Kidney (tissue), 22 donors: ENCODE measurements at places on chromosomes 2 and 18.

- DNase-seq = no peak
Measured at GRCh38 chr2:188277786-188278185, 13.9 kb upstream of the GULP1 start.

DNA sequence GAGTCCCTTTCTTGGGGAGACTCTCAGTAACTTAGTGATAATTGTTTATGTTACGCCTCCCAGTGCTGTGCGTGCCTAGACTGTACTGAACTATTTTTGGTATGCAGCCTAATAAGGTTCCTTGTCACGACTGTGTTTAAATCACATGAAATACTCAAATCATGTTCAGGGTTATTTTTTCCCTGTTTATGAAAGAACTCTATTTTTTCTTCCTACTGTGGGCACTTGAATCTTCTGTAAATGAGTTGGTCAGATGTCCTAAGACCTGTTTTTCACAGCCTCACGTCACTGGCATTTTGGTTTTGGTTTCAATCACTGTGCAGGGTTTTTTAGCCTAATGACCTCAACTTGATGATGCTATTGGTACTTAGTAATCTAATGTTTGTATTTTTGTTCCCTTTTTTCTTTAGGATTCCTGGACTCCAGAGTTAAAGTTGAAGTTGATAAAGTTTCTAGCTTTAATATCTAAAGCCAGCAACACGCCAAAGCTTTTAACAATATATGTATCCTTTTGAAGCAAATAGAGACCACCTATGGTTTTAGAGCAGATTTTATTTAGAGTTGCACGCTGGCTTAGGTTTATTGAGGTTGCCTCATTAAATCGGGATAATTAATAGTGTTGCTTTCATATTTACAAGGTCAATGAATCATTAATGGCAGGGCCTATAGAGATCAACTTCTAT, 24.0 kb downstream of the ARMC9 start:
- DNase-seq = peak; percentile 66

GRCh38 chr2:16393500-16394071, 272.0 kb downstream of the CYRIA start:
- no peak for DNase-seq

DNA sequence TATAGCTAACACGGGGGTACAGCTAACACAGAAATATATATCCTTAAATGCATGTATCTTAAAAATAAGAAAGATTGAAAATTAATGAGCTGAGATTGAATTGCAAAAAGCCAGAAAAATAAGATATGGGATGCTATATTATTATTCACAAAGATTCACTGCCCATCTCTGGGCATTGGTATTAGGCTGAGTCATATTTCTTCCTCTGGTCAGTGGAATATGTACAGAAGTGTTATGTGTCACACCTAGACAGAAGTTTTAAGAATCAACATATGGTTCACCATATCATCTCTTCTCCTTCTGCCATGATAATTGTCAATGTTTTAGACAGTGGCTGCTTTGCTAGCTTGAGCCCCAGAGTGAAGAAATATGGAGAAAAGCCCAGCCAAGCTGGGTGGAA, 14.0 kb upstream of the MCFD2 start:
- DNase-seq = no peak

- DNase-seq = no peak
Measured at GRCh38 chr2:142052220-142052863, 78.5 kb downstream of the LRP1B start.

GRCh38 chr2:96506907-96507240, 1.7 kb upstream of the NEURL3 start:
- DNase-seq = no peak

DNA sequence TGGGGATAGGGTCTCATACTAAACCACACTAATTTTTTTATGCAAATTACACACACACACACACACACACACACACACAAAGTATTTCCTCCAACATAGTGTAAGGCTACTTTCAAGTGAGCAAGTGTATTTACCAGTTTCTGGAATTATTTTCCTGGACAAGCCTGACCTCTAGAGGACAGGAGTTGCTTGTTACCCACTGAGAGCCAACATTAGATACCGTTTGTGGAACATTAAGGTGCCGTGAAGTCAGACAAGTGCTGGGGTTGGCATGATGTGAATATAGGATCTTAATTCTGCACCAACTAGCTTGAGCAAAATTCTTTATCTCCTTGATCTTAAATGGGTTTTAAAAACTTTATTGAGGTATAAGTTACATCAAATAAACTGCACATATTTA, 39.3 kb upstream of the SERPINB2 start:
- DNase-seq = peak; percentile 73

DNA sequence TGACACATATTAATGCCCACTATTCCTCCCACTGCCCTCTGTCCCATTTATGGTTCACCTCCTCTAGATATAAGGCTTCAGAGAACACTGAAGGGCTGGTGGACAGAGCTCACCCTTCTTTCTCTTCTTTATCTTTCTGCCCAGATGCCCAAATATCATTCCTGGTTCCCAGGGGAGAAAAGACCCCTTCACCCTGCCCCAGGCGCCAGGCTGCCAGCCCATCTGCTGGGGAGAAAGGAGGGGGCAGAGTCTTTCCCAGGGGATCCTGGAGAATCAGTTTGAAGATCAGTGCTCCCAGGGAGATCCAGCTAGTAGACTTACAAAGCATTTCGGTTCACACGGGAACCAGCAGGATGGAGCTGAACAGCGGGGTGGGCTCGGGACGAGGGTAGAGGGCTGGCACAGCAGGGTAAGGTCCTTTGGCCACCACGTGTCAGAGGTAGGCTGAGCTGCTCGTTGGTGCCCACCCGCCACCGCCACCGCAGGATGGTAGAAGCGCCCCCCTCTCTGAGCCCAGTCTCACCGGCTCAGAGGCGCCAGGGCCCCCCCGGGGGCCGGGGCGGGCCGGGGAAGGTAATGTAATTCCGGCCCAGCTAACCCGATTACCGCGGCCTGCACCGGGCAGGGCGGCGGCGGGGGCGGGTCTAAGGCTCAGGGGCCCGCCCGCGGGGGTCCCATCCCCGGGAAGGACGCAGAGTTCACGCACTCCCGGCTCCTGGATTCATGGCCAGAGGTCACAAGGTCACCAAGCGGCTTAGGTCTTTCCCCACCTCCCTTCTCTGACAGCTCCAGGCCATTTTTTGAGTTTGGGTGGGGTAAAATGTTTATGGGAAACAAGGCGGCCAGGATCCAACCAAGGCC, 1.3 kb upstream of the TLX2 start:
- peak; percentile 16 for DNase-seq

DNA sequence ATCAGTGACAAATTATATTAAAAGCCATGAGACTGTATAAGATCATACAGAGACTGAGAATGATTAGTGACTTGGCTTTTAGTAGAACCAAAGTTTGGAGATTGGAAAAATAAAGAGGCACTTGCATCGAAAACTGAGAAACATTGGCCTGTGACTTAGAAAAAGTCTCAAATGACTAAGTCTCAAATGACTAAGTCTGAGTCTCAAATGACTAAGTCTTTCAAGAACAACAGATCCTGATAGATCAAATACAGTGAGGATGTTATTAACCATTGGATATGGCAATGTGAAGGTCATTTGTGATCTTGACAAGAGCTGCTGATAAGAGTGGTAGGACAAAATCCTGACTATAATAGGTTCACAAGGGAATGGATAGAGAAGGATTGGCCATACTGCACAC, 135.5 kb upstream of the FANCL start:
- DNase-seq = no peak

GRCh38 chr2:162365392-162365791, 21.5 kb downstream of the GCA start:
- DNase-seq = no peak

- peak; percentile 77 for DNase-seq
Measured at GRCh38 chr2:25250331-25251070, 82.1 kb upstream of the POMC start.

DNA sequence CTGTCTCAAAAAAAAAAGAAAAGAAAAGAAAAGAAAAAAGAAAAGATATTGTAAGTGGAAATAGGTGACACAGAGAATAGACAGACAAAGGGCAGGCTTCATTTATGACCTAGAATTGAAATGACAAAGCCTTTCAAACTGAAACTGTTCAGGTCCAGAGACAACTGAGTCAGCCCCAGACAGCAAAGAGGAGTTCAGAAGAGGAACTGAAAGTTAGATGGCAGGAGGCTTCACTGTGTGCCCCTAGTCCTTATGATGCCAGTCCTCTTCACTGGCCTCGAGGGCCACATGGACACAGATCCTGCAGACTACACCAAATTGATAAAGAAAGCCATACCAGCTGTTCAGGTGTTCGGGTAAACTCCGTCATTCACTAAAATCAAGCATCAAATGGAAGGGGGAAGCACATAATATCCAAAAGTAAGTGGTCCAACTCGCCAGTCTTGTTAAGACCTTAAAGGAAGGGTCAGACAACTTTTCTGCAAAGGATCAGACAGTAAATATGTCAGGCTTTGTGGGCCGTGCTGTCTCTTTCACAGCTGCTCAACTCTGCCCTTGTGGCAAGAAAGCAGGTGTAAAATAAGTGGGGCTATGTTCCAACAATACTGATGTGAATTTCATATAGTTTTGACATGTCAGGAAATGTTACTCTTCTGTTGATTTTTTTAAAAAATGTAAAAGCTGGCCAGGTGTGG, 231.9 kb upstream of the MGAT5 start:
- no peak for DNase-seq

GRCh38 chr2:138237667-138238384, 263.7 kb upstream of the SPOPL start:
- DNase-seq = peak; percentile 46

DNA sequence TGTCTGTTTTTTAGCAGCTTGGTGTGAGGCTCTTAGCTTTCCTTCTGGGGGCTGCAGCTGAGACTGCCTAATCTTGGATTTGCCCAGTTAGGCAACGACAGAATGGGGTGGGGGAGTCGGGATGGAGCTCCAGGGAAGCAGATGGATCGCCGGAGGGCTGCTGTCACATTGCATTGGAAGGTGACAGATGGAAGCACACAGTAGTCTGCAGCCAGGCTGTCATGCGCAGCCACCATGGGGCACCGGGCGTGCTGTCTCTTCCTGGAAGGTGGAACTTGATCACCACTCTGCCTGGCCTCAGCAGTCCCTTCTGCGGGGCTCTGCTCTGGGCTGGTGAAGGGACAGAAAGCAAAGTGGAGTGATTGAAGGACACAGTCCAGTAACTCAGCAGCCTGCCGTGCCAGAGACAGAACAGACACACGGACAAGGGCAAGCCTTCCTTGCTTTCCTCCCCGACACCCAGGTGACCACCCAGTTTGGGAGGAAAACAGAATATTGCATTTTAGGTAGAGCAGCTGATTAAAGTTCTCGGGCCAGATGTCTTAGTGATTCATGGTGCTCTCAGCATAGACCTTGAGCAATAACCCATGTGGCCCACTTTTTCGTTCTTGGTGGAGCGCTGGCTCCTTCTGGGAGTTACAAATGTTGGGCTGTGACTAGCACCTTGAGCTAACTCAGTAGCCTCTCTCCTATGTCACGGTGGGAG, 40.9 kb downstream of the RNF144A start:
- no peak for DNase-seq

- no peak for DNase-seq
Measured at GRCh38 chr2:2926009-2926857, 451.4 kb downstream of the EIPR1 start.

- no peak for DNase-seq
Measured at GRCh38 chr2:220226076-220226475, 598.6 kb downstream of the SLC4A3 start.

GRCh38 chr2:11938196-11938595, 191.8 kb downstream of the LPIN1 start:
- no peak for DNase-seq

GRCh38 chr2:12720754-12721378, 4.1 kb downstream of the TRIB2 start:
- no peak for DNase-seq

GRCh38 chr2:139622691-139623090, 842.5 kb upstream of the NXPH2 start:
- DNase-seq = no peak

- DNase-seq = peak; percentile 91
Measured at GRCh38 chr2:86035883-86036668, 69.6 kb downstream of the POLR1A start.

DNA sequence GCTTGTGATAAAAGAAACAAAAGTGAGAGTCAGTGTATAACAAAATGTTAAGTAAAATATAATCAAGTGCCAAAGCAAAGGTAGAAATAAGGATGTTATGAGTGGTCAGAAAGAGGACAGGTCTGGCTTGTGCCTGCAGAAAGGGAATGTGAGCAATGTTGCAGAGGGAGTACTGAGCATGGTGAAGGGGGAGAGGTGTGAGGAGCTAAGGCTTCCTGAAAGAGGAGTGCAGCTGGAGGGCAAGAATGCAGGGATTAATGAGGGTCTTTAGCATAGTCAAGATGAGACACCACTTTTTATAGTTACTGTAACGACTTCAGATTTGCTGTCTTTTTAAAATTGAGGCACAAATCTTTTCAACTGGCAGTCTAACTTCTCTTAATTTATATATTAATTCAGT, 22.0 kb upstream of the FIGN start:
- no peak for DNase-seq

DNA sequence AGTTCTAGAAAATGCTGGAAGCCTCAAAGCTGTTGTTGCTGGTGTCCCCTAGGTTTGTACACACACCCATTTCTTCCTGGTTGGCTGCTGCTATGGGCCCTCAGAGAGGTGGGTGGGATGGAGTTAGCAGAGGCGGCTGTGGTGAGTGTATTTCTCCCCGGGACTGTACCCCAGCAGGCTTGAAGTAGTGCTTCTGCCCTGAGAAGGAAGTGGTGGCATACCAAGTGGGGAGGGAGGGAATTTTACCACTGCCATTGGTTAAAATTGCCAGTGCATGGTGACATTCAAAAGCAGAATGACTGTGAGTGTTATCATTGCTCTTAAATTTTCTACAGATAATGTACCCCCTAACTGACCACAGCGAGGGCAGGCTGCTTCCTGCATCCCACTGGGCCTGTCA, 125.6 kb upstream of the CAPN13 start:
- DNase-seq = no peak

- no peak for DNase-seq
Measured at GRCh38 chr2:236175548-236176150, 7.5 kb upstream of the GBX2 start.
